ENCODE measurements at places on chromosomes 16 and 17.

- no peak for DNase-seq
Observed at GRCh38 chr16:19084139-19084538, 16.7 kb downstream of the COQ7 start.

- DNase-seq = no peak
Observed at GRCh38 chr16:88298181-88298832, 84.5 kb upstream of the ZNF469 start.

DNA sequence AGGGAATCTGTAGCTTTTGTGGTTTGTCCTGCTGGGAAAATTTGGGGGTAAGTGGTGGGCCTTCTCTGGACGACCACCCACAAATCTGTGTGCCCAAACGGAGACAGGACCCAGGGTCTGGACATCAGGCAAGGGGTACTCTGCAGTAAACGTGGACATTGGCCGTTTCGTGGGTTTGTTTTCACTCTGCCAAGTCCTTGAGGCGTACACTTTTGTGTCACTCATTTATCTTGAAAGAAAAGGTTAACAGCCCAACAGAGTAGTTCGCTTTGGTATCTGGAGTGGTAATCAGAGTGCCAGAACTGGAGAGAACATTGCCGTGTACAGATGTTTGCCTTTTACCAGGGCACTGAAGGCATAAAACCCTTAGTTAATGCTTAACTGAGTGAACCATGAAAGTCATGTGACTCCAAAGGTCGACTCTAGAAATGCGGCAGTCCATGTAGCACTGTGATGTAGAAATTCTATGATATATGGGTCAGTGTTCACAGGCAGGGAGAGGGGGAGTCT lies 15.4 kb downstream of the NAA60 start:
- DNase-seq = no peak

DNA sequence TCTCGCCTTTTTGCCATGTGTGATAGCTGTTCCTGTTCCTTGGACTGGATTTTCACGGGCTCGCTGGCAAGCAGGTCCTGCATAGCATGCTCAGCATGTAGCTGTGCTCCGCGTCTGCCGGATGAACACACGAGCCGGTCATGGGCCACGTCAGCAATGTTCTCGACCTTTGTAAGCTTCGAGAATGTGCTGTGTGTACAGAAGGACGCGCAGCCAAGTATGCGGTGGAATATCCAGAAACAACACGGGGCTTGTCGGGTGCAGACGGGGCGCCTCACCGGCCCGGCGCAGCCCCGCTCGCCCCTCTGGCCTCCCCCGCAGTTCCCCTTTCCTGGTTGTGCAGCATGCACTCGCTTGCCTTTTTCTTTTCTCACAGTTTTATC lies 42.2 kb downstream of the RPTOR start:
- no peak for DNase-seq

GRCh38 chr17:27529230-27529796 lies 73.1 kb downstream of the KSR1 start:
- no peak for DNase-seq

- no peak for DNase-seq
Observed at GRCh38 chr17:79033046-79033616, 9.2 kb downstream of the C1QTNF1 start.

- no peak for DNase-seq
Observed at GRCh38 chr17:11618861-11619566, 20.7 kb downstream of the DNAH9 start.

GRCh38 chr17:33171931-33172330 lies 121.2 kb downstream of the ASIC2 start:
- DNase-seq = no peak

DNA sequence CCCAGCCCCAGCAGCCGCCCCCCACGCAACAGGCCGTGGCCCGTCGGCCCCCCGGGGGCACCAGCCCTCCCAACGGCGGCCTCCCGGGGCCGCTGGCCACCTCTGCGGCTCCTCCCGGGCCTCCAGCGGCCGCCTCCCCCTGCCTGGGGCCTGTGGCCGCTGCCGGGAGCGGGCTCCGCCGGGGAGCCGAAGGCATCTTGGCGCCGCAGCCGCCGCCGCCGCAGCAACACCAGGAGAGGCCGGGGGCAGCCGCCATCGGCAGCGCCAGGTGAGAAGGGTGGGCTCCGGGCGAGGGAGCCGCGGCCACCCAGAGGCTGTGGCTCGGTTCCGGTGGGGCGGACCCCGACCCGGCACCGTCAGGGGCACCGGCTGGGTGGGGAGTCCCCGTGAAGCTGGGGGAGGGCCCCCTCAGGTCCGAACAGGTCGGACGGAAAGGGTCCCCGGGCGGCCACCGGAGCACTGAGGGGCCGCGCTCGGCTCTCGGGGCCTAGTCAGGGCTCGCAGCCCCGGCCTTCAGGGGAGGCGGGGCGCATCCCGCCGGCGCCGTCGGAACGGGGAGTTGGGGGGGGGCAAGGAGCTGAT lies 583 bp downstream of the ATXN2L start:
- DNase-seq = no peak

DNA sequence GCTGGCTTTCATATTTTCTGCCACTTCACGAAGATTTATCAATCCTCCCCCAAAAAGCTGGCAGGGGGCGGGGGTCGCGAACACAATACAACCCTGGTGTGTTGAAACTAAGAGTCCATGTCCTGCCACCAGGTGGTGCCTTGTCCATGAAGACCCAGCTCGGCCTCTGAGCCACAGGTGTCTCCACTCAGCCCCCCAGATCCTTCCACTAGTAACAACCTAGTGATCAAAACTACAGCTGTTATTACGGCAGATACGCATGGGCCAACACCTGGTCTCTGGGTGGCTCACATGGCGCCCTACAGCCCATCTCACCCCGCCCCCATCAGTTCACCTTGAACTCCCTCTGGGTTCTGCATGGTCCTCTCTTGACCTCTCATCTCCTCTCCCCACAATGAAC lies 27.7 kb downstream of the USP7 start:
- no peak for DNase-seq

- no peak for DNase-seq
Observed at GRCh38 chr17:73690676-73691075, 46.4 kb upstream of the SDK2 start.

- DNase-seq = no peak
Observed at GRCh38 chr17:17624741-17625140, 33.2 kb upstream of the PEMT start.

GRCh38 chr17:82050761-82051641 lies 610 bp downstream of the RFNG start:
- DNase-seq = no peak

- DNase-seq = no peak
Observed at GRCh38 chr16:24737391-24737871, 8.0 kb downstream of the TNRC6A start.

GRCh38 chr17:78357672-78358537 lies 2.0 kb downstream of the SOCS3 start:
- DNase-seq = no peak

DNA sequence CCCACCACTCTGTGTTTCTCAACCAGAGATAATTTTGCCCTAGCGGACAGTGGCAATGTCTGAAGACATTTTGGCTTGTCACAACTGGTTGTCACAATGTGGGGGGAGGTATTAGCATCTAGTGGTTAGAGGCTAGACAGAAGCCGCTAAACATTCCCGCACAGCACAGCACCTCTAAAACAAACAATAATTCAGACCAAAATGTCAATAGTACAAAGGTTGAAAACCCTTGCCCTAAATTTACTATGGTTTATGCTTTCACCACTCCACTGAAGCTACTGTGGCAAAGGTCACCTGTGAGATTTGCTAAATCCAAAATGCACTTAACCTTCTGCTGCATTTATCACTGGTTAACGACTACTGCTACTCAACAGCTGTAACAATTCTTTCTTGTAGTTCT lies 14.1 kb downstream of the NUP88 start:
- no peak for DNase-seq

DNA sequence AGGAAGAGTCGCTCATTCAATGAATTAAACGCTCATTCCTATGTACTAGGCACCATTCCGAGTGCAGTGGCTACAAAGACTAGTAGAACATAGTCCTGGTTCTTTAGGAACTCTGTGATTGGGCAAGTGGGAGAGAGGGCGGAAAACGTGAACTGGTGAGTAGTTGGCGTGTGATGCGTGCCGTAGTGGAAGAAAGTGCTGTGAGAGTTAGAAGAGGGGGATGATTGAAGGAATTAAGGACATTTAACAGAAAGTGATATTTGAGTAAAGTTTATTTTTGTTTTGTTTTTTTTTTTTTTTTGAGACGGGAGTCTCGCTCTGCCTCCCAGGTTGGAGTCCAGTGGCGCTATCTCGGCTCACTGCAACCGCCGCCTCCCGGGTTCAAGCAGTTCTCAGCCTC lies 7.9 kb upstream of the SLFN14 start:
- DNase-seq = no peak

GRCh38 chr17:55420067-55420775 lies 1.4 kb downstream of the MMD start:
- peak; percentile 14 for DNase-seq

- no peak for DNase-seq
Observed at GRCh38 chr17:34269969-34270368, at the start of gene CCL7. TSS of gene CCL7 (plus strand) at chr17:34270221. CDS start at chr17:34270291, 70 bp downstream.

DNA sequence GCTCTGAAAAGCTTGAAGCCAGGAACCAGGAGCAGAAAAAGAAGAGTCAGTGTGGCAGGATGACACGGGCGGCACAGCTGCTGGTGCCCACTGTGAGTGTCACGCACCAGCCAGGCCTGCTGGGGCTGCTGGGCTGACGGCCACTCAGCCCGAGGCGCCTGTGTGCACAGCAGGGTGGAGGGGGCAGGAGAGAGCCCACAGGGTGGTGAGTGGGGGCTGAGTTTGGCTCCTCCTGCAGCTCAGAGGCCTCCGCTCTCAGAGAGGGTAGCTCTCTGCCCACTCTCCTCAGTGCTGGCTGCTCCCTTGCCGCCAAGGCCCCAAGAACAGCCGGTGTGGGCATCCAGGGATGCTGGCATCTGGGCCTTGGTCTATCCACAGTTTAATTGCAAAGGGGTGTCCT lies 59.6 kb downstream of the GSG1L start:
- DNase-seq = no peak

DNA sequence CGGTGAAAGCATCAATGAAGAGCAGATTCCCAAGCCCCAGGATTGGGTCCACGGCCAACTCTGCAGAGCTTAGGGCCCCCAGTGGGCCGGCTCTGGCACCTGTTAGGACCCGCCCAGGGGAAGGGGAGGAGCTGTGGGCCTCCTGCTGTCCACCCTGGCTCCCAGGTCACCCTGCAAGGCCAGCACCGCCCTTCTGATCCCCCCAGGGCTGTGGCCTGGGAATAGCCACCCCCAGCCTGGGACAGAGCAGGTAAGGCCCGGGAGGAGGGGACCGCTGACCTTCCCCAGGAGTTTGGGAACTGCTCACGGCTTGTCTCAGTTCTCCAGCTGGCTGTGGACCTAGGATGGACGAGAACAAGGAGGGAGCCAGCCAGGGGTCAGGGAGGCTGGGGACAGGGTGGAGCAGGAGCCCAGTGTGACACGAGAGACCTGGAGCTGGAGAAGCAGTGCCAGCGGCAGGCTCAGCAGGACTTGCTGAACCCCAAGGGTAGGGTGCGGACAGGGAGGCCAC lies 39.3 kb upstream of the SLC38A10 start:
- no peak for DNase-seq

DNA sequence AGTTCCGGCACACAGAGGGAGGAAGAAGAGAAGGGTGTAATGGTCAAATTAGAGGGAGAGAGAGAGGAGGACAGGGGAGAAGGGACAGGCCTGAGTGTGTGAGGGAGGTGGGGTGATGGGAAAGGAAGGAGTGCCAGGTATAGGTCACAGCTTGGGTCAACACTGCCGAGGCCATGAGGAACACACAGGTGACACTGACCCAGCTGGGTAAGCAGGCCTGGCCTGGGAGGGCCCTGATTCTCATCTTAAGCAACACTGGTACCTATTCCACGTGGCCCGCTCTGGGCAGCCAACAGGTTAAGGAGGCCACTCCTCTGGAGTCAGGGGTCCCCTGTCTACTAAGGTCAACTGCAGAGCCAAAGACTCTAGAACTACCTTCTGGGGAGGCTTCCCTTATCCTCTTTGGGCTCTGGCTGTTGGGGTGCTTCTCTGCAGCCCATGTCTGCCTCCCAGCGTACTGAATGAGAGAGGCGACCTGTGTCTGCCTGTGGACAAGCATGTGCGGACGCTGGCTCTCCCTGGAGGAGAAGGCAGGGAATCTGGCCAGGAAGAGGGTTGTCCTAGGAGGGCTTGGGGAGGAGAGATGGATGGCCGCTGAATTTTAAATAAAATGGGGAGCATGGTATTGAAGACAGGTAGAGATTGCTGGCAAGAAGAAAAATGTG lies 57.6 kb downstream of the RGS9 start:
- DNase-seq = no peak

DNA sequence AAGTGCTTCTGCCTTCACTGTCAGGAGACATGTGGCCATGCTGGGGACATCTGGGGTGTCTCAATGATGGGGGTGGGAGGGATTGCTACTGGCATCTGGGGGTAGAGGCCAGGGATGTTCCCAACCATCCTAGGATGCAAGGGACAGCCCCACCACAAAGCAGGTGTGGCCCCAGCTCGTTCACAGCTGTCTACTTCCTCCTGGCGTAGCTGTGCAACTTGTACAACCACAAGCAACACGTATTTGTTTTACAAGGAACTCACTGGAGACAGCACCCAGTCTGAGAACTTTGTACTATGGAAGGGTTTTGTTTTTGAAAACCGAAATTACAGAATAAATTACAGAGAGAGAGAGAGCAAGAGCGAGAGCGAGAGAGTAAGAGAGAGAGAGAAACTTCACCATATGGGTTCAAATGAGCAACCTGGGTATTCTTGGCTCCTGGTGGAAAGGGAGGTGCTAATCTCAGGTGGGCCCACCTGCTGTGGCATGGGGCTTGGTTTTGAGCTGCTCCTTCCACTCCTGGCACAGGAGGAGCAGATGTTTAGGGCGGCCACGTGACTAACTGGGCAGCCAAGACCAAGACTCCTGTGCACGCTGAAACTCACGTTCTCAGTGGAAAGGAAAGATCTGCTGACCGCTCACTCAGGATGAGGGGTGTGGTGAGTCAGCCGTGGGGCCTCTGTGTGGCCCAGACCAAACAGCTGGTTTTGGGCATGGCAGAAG lies 17.5 kb upstream of the TNFRSF13B start:
- peak; percentile 14 for DNase-seq

DNA sequence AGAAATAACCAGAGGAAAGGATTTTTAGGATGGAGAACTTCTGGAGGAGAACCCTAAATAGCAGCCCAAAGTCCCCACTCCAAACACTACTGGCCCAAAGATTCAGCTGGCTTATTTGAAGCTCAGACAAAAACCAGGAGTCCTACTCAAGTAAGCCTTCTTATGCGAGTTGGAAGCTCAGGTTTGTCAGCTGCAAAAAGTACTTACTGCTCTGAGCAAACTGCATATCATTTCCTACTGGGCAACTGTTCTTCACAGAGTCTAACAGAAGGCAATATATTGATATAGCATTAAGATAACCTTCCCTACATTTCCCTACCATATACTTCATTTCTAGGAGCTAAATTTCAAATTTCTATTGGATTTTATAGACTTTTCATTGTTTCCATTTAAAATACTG lies 76.1 kb upstream of the CORO6 start:
- DNase-seq = no peak

GRCh38 chr16:67441907-67442306 lies 11.0 kb downstream of the HSD11B2 start:
- DNase-seq = no peak

GRCh38 chr17:74737299-74738050 lies 419 bp downstream of the RAB37 start:
- DNase-seq = no peak

- peak; percentile 60 for DNase-seq
Observed at GRCh38 chr17:75412455-75413317, 7.2 kb upstream of the GRB2 start.

Data from activated effector memory CD4-positive, alpha-beta T cell treated with Interleukin-2 at 50 U/mL for 16 hours (primary cell).